NCI-H2171 (cell line): ENCODE measurements at places on chromosomes 4 and X.

DNA sequence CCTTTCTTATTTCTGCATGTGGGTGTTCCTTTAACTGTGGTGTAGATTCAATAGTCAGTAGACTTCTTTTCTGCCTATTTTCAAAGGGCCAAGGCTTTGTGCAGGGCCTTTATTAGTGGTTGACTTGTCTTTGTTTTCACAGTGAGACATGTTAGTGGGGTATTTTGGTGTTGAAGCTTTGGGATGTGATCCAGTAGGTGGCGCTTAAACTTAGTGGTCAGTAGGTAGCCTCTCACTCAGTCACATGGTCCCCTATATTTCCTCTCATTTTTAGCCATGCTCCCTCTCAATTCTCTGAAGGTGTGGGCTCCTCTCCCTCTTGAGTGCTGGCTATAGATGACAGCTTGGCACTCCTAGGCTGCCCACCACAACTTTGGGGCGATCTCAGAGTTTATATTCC lies 23.4 kb upstream of the SLC10A7 start:
- DNase-seq: no peak

DNA sequence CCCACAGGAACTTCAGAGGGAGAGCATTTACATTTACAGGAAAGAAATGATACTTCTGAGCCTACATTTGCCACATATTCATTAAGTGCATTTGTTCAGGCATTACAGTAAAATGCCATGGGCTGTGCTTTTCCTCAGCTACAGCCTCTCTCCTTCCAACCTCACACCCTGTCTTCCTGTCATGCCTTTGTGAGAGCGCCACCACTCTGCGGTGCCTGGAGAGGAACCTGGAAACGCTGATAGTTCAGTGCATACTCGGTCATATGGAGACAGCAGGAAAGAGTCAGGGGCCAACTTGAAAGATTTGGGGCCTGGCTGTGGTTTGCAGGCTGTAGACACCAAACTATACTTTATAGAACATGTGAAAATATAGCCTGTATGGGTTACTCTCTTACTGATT lies 40.5 kb downstream of the NFKB1 start:
- no peak for DNase-seq

- no peak for DNase-seq
Measured at GRCh38 chr4:2866891-2867290, 23.2 kb downstream of the ADD1 start.

DNA sequence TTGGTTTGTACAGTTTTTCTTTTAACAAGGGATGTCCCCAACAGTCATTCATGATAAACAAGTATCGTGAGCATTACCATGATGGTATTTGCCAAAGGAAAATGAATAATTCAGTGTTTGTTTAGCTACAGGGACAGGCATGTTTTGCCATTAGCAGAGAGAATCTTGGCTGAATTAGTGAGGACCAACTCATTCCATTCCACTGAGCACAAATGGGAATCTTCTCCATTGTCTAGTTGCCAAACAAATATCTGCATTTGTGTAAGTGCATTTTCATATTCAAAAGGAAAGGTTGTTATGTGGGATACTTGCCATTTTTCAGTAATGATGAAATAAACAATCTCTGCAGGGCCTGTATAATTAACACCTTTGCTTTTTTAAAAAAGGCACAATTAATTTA lies 1762.6 kb downstream of the RPA4 start:
- DNase-seq: no peak

DNA sequence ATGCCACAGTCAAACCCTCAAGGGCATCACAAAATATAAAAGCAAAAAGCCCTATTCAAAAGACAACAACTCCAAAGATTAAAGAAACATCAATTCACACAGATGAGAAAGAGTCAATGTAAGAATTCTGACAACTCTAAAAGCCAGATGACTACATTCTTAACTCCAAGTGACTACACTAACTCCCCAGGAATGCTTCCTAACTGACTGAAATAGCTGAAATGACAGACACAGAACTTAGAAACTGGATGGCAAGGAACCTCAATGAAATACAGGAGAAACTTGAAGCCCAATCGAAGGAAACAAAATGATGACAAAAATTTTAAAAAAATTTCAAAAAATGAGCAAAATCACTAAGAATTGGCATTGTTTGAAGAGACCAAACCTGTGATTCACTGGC lies 1047.6 kb upstream of the PCDH10 start:
- no peak for DNase-seq
